ENCODE measurements at places on chromosomes 7 and 10. TPM values are rescaled to one million over a fixed set of nuclear protein-coding genes. Genes with fewer than 3 reads are reported as not detected.
A peak's percentile ranks its signal among the peaks of the same experiment; 100 is the strongest.

- no peak for DNase-seq
These were observed 6.8 kb downstream of the GTPBP4 start for GRCh38 chr10:994836-995558.

DNA sequence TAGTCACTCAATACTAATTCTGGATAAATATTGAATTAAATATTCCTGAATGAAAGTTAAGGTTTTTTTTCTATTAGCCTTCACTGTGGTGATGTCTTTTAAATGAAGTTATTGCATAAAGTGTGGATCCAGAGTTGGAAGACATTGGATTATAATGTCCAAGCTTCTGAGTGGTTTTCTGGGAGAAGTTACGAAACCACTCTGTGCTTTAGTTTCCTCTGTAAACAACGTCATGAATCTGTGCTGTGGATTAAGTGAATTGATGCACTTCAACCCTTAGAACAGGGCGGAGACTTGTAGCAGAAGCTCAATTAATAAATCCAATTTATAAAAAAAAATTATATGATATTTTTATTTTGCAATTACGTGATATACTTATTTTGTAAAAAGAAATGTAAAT is 271.7 kb downstream of the BICC1 start:
- no peak for DNase-seq

GRCh38 chr10:46020344-46020657 is 10.1 kb downstream of the NCOA4 start:
- no peak for DNase-seq

GRCh38 chr7:2044311-2044882 is 188.3 kb downstream of the MAD1L1 start:
- no peak for DNase-seq

DNA sequence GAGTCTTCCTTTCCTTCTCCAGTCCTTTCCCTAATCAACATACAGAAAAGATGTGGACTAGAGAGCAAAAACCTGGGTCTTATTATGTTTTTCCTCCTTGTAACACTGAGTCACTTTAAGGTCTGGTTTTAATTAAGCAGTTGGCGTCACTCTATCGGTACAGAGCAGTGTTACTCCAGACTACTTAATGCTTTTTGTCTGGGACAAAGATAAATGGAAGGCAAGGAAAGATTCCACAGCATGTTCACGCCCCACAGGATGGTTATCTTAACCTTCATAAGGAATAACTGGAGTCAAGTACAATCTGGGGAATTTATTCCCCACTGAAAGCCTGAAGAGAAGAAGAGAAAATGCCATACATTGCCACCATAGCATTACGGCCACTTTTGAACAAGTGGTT is 145.7 kb downstream of the ELAPOR2 start:
- no peak for DNase-seq

- no peak for DNase-seq
These were observed 51.4 kb upstream of the EZH2 start for GRCh38 chr7:148935451-148935850.

GRCh38 chr7:94182721-94183120 is 178.6 kb upstream of the BET1 start:
- no peak for DNase-seq

DNA sequence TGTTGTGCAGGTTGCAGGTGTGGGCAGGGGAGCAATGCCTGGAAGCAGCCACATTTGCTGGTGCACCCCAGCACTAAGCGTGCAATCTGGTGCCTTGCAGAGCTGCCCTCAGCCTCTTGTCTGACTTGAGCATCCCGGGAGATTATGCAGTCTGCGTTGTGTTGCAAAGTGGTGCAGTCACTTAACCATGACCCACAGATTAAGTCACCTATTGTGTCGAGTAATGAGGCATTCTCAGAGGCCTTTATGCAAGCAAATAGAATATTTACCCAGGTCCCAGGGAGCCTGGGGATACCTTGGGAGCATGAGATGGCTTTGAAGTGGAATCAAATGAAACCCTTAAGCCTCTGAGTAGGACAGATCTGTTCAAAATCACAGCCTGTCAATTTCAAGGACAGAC is 529.0 kb downstream of the TYW1 start:
- peak; percentile 45 for DNase-seq

DNA sequence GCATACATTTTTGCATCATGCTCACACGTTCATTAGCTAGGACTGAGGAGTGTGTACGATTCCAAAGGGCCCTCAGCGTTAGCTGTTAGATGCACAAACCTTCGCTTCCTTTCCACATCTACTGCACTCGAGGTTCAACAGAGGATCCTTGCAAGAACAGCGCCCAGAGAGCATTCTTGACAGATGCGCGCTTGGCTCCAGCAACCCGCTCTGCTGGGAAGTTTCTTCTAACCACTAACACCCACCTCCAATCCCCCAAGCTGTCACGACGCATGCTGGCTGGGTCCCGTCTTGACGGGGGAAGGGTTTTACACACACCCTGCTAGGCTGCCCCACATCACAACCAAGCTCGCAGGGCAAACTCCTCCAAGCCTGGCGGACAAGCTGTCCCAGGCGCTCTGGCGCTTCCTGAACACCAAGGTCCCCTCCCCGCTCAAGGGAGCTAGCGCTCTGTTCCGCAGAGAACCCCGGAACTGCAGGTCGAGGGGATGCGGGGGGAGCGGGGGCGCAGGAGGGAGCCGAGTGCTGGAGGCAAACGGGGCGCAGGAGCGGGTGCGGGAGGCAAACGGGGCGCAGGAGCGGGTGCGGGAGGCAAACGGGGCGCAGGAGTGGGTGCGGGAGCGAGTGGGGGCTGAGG is 653 bp upstream of the ADRB1 start:
- DNase-seq = peak; percentile 70

GRCh38 chr10:71389768-71390460 is 6.8 kb upstream of the CDH23 start:
- no peak for DNase-seq

- no peak for DNase-seq
These were observed 137.2 kb upstream of the ADARB2 start for GRCh38 chr10:1874533-1874932.

- no peak for DNase-seq
These were observed 48.4 kb downstream of the TES start for GRCh38 chr7:116258734-116259133.

DNA sequence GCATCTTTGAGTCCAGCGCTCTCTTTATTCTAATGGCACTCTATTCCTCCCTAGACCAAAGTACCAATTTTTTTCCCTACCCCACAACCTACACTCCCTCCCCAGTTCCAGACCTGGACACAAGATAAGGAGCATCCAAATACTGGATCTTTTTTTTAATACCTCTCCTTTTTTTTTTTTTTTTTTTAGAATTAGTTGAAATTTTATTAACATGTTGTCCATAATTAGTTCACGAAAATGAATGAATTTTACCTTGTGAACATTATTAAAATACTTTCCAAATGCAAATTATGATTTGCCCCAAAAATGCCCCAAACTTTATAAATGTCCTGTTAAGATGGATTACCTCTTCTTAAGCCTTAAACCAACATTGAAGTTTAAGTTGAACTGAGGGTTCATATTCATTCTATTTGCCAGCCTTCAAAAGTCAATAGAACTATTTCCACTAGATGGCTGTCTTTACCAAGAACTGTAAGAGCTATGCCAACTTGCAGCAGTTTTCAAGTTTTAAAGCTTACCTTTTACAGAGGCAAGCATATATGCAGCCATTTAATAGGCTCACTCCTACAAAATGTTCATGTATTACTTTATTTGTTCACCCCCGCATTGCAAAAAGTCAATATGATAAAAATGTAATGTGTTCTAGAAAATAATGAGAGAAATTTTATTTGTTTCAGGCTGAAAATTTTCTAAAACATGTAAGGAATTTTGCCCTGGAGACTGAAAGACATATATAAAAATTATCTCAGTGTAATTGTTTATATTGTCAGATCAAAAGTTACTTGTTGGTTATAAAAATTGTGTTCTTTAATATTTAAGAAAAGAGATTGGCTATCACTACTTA is 39.7 kb upstream of the TNKS2 start:
- no peak for DNase-seq

DNA sequence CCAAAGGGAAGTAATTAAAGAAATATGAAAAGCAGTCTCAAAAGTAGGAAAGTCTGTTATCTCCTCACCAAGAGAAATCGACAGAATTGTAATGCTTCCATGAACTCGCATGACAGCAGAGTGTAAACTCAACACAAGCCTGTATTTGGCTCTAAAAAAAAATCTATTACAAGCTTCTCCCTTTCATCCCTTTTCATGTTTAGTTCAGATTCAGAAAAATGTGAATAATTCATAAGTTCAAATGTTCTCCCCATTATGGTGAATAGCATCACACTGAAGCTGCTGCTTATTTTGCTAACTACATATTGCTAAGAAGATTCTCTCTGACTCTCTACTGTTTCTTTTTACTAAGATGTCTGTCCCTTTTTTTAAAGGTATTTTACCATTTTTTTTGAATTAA is 910.3 kb upstream of the MBL2 start:
- no peak for DNase-seq

DNA sequence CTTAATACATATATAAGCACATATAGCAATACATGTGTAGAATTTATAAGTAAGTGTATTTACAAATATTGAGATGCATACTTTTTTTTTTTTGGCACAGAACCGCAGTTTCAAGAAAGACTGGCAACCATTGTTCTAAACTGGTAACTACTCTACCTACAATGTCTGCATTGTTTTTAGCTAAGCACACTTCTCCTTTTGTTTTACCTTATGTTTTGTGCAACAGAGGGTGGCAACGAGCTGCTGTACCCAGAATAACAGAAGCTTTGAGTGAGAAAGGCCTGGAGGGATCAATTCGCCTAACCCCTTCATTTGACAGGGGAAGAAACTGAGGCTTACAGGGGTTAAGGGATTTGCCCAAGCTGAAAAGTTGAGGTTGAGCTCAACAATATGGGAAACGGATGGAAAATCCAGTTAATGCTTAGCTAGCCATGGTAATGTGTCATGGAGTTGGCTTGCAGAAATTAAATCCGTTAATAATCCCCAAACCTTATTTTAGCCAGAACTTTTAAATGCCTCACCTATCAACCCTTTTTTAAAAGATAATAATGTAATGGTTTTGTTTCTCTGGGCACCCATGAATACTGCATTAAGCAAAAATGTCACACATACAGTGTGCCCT is 25.5 kb downstream of the FZD1 start:
- DNase-seq = no peak

DNA sequence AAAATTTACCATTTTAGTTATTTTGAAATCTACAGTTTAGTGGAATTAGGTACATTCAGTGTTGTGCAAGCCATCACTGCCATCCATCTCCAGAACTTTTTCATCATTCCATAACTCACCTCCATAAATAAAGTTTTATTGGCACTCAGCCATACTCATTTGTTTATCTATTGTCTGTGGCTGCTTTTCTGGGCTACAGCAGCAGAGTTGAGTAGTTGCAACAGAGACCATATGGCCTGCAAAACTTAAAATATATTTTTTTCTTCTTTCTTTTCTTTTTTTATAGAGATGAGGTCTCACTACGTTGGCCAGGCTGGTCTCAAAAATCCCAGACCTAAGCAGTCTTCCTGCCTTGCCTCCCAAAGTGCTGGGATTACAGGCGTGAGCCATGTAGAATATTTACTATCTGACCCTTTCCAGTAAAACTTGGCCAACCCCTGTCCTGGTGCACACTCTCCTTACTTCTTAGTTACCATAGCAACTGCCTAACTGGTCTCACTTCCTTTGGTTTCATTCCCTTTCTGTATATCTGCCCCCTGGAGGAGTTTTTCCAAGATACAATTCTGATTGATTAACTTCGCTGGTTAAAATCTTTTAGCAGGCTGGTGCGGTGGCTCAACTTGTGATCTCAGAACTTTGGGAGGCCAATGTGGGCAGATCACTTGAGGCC is 133.2 kb downstream of the CUX1 start:
- DNase-seq = no peak

- no peak for DNase-seq
These were observed 44.6 kb downstream of the FGFR2 start for GRCh38 chr10:121553511-121554264.

DNA sequence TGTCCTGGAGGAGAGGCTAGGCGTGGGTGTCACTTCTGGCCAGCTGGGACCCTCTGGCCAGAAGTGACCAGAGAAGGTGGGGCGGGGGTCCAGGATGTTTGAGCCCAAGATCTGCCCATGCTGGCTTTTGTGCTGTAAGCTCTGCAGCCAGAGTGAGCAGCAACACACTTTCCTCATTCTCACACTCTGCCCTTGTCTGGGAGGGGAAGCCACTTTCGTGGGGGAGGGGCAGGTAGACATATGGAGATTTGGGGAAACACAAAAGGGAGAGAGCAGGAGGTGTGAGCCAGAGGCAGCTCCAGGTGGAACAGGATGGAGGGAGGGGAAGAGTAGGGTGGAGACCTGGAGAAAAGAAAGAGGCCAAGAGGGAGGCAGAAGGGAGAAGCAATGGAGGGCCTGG is 31.5 kb upstream of the ADCYAP1R1 start:
- no peak for DNase-seq

DNA sequence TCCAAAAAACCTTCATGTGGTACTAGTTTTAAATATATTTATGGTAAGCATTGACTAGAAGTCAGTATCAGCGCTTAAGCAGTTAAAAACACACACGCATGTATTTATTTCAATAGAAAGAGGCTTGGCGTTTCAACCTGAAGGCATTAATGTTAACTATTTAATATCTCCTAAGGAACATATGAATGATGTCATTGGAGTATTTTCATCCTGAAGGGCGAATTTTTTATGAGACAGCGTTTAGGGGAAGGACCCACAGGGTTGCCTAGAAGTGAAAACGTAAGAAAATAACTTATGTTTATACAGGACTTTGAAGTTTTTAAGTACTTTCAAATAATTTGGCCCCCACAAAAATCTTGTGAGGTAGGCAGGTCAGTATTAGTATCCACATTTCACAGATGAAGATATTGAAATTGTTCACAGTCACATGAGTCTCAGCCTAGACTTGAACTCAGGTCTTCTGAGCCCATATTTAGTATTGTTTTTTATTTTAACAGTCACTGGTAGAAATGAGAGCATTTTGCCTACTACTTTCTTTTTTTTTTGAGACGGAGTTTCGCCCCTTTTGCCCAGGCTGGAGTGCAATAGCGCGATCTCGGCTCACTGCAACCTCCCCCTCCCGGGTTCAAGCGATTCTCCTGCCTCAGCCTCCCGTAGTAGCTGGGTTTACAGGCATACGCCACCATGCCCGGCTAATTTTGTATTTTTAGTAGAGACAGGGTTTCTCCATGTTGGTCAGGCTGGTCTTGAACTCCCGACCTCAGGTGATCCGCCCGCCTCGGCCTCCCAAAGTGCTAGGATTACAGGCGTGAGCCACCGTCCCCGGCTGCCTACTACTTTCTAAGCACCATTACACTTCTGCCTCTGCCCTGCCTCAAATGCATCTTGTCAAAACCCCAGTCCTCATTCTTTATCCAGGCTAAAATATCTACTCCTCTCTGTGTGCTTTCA is 1.8 kb downstream of the SLK start:
- no peak for DNase-seq

- DNase-seq = no peak
These were observed at the start of gene EGFR for GRCh38 chr7:55018361-55019190. EGFR (plus strand) TSS chr7:55019017; CDS start chr7:55019278, 261 bp downstream.

HIF1AN gene
- 10.9 TPM for polyA plus RNA-seq

HTR5A gene
- not detected for polyA plus RNA-seq

ELAPOR2 gene
- 11.2 TPM for polyA plus RNA-seq

JAKMIP3 gene
- 0.83 TPM for polyA plus RNA-seq

MRC1 gene
- polyA plus RNA-seq = 0.02 TPM

VWDE gene
- polyA plus RNA-seq = 8.5 TPM

SPDYE8 gene
- not detected for polyA plus RNA-seq

WNT8B gene
- 0.71 TPM for polyA plus RNA-seq

COL28A1 gene
- polyA plus RNA-seq = 0.38 TPM

CEP55 gene
- polyA plus RNA-seq = 3.5 TPM

HOXA11 gene
- polyA plus RNA-seq = not detected

CLIP2 gene
- polyA plus RNA-seq = 8.3 TPM

SPDYE6 gene
- polyA plus RNA-seq = not detected

KNDC1 gene
- 7.5 TPM for polyA plus RNA-seq

ASB10 gene
- polyA plus RNA-seq = not detected

CCZ1B gene
- polyA plus RNA-seq = 18.0 TPM

PURB gene
- 3.3 TPM for polyA plus RNA-seq

CTTNBP2 gene
- polyA plus RNA-seq = 13.0 TPM

TMEM176B gene
- polyA plus RNA-seq = 2.2 TPM
